ENCODE measurements at places on chromosomes 1 and 21. TPM values are rescaled to one million over a fixed set of nuclear protein-coding genes. Genes with fewer than 3 reads are reported as not detected.

DNAJC28 gene
- total RNA-seq = 2.3 TPM

GRCh38 chr1:86618358-86618757 is 71.5 kb downstream of the CLCA4 start:
- no peaks in the 10 kb centered on the region for H3K4me1 ChIP-seq
- no peak overlapping the region for H3K27ac ChIP-seq
- no peak for DNase-seq
- no peaks in the 10 kb centered on the region for H3K27me3 ChIP-seq
- H3K36me3 ChIP-seq = no peaks in the 10 kb centered on the region
- H3K4me3 ChIP-seq = no peak overlapping the region

DNA sequence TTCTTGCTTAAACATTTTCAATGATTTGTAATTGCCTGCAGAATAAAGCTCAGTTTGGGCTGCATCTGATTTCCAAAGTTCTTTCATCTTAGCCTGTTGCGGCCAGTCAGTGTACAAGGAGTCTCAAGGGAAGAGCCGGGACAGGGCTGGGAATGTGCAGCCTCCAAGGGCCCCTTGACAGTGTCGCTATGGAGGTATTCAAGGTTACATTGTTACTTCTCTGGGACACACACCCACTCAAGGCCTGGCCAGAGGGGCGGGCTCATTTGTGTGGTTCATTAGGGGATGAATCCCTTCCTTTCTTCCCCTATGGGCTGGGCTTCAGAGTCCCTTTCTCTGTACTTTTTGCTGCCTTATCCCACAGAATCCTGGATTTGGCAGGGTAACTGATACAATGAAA is 107.6 kb upstream of the CSF3R start:
- no peak overlapping the region for H3K27ac ChIP-seq
- no peak for DNase-seq
- H3K4me1 ChIP-seq = no peaks in the 10 kb centered on the region
- no peak overlapping the region for H3K4me3 ChIP-seq
- peaks cover 76% of the 10 kb centered on the region for H3K27me3 ChIP-seq

GRCh38 chr1:161176468-161177111 is 717 bp downstream of the B4GALT3 start:
- peaks cover 43% of the 10 kb centered on the region for H3K36me3 ChIP-seq
- no peaks in the 10 kb centered on the region for H3K27me3 ChIP-seq
- DNase-seq = no peak
- H3K27ac ChIP-seq = peak overlapping the region; percentile 90
- peak overlapping the region; percentile 88 for H3K4me3 ChIP-seq

DNA sequence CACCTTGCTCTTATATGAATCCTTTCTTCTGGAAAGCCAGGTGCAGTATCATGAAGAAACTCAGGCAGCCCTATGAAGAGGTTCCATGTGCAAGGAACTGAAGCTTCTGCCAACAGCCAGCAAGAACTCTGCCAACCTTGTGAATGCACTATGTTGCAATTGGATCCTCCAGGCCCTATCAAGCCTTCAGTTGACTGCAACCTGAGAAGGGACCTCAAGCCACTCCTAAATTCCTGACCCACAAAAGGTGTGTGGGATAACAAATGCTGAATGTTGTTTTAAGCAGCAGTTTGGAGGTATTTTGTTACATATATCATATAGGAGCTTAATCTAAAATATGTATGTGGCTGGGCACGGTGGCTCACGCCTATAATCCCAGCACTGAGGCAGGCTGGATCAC is 84.0 kb downstream of the RERE start:
- no peaks in the 10 kb centered on the region for H3K4me1 ChIP-seq
- DNase-seq = no peak
- no peaks in the 10 kb centered on the region for H3K27me3 ChIP-seq

All from upper lobe of right lung (tissue), 1 donor.